AG04450 (cell line): ENCODE measurements at places on chromosomes 7 and 10. TPM values are rescaled to one million over a fixed set of nuclear protein-coding genes. Genes with fewer than 3 reads are reported as not detected.

The ABCB1 gene
- polyA plus RNA-seq: 2.9 and 4.1 TPM in 2 replicates

The EPHA1 gene
- 0.09 TPM in 1 of 2 replicates, not detected in the other for polyA plus RNA-seq

The KIAA1549 gene
- 2.9 and 4.4 TPM in 2 replicates for polyA plus RNA-seq

The ZMIZ2 gene
- polyA plus RNA-seq: 4.8 and 7.7 TPM in 2 replicates

The CLDN3 gene
- not detected in 2 replicates for polyA plus RNA-seq

The ORC5 gene
- 8.5 and 13.8 TPM in 2 replicates for polyA plus RNA-seq

The DOCK4 gene
- 9.9 and 12.6 TPM in 2 replicates for polyA plus RNA-seq
